ENCODE measurements at places on chromosomes 6 and 20. TPM values are rescaled to one million over a fixed set of nuclear protein-coding genes. Genes with fewer than 3 reads are reported as not detected.

DNA sequence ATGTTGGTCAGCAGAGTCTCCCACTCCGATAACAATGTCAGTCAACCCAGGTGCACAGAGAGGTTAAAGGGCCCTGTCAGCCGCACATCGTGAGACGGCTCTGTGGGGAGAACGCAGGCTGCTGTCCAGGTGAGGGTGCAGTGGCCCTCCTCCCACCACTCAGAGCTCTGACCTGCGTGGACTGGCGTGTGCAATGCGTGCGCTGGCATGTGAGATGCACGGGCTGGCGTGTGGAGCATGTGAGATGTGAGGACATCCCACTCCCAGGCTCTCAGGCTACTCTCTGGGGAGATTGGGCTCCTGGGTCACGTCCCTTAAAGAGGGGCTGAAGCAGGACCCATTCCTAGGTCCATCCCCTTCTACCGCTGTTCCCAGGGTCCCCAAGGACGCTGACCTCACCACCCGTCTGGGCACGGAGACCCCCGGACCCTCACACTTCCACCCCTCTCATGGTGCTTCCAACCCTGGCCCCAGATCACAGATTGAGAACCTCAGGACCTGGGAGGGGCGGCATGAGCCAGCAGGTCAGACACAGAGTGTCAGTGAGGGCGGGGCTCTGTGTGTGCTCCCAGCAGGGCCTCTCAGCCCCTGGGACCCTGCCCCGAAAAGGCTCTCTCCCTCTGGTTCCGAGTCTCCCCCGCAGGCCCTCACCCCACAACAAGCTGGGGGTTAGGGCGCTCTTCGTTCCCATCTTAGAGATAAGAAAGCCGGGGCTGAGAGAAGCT is 8.6 kb upstream of the FRMD1 start:
- no peak for DNase-seq

DNA sequence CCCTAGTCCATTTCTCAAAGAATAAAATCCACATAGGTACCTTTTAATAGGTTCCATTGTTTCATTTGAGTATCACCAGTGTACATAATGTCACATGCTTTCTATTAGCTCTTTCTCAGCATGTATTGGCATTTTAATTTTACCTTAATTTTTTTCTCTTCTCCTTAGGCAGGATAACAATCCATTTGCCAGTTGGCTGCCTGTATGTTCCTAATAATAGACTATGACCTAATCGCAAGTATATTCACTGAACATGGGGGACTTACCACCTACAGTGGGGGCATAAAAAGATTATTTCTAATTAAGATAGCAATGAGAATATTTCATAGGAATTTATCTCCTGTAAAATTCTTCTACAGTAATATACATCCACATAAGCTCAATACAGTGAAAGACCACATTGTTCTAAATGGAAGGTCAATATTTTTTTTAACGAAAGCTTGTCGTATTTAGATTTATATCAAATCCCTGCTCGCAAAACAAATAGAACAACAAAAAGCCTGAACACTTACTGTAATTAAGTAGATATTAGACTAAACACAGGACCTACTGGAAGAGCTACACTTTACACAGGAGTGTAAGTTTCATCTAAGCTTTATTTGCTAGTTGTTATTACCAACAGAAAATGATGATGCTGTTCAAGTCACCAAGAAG is 76.4 kb downstream of the OGFRL1 start:
- DNase-seq = no peak

Gene RBL1
- 14.1 TPM for total RNA-seq

GRCh38 chr20:23114018-23114417 is 27.9 kb upstream of the CD93 start:
- DNase-seq = no peak

Gene PNLDC1
- not detected for total RNA-seq

Gene MEA1
- 105 TPM for total RNA-seq

Gene LTB
- total RNA-seq = not detected

Gene CALHM5
- total RNA-seq = 0.02 TPM

DNA sequence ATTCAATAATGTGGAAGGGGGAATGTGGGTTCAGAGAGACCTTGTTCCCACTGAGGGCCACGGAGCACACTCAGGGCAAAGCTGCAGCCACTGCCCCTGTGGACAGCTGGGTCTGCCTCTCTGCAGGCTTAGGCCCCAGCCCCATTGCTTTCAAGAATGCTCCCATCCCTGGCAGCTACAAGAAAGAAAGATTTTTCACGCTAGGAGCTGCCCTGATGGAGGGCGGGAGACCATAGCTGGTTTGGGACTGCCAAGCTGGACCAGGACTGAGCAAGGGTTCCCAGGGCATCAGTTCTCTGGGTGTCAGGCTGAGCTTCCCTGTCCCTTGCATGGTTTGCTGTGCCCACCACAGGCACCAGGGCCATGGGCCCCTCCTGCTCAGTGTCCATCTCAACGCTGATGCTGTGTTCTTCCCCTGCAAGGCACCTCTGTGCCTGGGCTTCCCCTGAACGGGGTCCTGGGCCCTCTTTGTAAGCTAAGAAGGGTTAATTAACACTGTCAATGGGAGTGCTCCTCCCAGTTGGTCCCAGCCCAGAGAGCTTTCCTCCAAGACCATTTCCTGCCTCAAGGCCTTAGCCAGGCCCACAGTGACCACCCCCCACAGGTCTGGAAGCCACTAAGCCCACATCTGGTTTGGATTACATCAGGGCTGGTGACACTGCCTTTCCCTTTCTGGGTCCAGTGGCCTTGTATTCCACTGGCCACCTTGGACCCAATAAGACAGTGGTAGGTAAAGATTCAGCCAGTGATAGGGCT is 8.4 kb downstream of the FOXS1 start:
- DNase-seq = no peak

DNA sequence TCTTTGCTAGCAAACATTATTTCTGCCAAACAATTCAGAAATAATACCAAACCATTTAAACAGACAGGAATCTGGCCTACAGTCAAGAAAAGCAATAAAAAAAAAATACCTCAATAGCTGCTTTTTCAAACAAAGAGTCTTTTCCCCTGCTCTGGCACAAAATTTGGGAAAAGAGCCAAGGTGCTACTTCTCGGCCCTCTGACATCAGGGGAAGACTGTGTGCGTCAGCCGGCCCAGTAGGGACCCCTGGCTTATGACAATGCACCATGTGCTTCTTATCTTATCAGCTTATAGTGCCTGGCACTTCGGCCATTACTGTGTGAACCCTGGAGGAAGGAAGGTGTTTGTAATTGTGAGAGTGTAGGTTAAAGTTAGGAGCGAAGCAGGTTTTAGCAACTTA is 89.4 kb downstream of the PDE10A start:
- DNase-seq = no peak

Gene GCLC
- total RNA-seq = 48.2 TPM

GRCh38 chr6:49423817-49424216 is 39.2 kb downstream of the MMUT start:
- no peak for DNase-seq

DNA sequence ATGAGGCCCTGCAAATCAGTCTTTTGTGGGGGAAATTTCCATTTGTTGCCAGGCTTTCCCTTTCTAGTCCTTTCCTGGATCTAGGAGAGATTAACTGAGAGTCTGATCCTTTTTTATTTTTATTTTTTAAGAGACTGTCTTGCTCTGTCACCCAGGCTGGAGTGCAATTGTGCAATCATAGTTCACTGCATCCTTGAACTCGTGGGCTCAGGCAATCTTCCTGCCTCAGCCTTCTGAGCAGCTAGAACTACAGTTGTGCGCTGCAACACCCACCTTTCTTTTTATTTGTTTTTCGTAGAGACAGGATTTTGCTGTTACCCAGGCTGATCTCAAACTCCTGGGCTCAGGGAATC is 22.9 kb downstream of the OR2B2 start:
- DNase-seq = no peak

GRCh38 chr6:107853230-107853629 is 29.1 kb upstream of the SCML4 start:
- DNase-seq = no peak

GRCh38 chr6:125587666-125588632 is 161.5 kb upstream of the HEY2 start:
- DNase-seq = no peak

Gene NKX2-4
- 0.15 TPM for total RNA-seq

Gene RNF39
- 0.26 TPM for total RNA-seq

DNA sequence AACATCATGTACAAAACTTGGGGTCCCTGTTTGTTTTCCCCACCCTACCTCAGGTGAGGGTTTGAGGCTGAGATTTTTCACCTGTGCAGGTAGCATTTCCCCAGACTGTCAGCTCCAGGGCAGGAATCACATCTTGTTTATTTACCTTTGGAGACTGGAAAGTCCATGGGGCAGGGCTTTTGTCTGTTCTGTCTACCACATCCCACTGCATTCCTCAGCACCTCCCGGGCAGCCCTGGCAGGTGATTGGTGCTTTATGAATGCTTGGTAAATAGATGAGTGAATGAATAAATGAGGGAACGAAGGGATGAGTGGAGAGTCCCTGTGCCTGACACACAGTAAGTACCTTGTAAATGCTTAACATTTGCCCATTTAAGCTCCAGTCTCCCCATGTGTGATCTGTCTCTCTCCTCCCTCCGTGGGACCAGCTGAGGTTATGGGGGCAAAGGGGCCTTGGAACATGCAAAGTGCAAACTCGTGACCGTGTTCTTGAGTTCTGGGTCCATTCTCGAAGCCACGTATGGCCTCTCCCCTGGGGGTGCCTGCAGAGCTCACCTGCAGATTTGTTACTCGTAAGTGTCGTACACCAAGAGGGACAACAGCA is 69.7 kb upstream of the PMEPA1 start:
- no peak for DNase-seq

GRCh38 chr6:11785774-11786579 is 7.4 kb upstream of the ADTRP start:
- no peak for DNase-seq

Gene MBOAT1
- total RNA-seq = 9.6 TPM

DNA sequence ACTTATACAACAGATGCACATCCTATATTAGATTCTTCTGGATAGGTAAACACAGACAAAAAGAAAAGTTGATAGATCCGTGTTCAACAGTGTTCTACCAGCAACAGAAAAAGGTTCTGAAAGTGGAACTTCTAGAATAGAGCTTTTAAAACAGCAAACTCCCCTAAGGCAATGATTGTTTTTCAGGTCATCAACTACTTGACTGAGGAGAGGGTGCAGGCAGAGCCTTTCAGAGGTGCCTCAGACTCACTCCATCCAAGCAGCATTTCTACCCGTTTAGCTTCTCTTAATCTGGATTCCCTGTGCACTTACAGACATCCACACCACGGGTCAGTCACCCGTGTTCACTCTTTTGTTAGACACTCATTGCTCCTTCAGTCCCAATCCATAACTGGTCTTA is 28.9 kb downstream of the FYN start:
- DNase-seq = no peak

DNA sequence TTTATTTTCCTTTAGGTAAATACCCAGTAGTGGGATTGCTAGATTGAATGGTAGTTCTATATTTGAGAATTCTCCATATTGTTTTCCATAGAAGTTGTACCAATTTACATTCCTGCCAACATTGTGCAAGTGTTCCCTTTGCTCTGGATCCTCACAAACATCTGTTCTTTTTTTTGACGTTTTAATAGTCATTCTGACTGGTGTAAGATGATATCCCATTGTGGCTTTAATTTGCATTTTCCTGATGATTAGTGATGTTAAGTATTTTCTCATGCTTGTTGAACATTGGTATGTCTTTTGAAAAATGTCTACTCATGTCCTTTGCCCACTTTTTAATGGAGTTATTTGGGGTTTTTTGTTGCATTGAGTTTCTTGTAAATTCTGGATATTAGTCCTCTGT is 85.6 kb downstream of the UBE3D start:
- no peak for DNase-seq

- peak; percentile 57 for DNase-seq
Measured at GRCh38 chr6:117938311-117938995, 31.4 kb downstream of the SLC35F1 start.

DNA sequence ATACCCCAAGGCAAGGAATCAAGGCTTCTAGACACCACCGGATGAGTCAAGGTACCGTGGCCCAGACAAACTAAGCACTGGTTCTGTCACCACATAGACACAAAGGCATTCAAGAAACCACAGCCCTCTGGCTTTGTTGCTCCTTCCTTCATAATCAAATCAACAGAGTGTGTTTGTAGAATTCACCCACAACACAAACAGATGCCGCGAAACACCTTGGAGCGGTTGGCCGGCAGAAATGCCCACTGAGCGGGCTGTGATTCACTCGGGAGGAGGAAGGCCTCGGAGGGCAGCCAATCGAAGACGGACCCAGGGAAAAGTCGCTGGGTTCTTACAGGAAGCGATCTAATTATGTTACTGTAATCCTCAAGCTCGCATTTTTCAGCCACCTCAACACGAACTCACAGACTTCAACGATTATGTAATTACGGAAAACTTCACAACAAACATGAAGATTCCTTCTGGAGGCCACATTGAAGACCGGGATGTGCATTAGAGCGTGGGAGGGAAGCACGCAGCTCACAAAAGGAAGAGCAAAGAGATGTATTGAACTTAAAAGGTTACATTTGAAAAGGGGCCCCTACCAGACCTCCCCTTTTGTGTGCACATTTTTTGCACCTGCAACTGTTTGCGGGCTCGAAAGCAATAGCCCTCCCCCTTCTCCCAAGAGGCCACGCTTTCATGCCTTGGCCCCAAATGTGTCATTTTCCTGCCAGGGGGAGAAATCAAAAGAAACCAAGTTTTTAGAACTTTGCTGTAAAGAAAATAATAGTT is 184.7 kb upstream of the PREP start:
- DNase-seq = no peak

GRCh38 chr6:29424575-29424974 is 9.8 kb downstream of the OR12D1 start:
- no peak for DNase-seq

DNA sequence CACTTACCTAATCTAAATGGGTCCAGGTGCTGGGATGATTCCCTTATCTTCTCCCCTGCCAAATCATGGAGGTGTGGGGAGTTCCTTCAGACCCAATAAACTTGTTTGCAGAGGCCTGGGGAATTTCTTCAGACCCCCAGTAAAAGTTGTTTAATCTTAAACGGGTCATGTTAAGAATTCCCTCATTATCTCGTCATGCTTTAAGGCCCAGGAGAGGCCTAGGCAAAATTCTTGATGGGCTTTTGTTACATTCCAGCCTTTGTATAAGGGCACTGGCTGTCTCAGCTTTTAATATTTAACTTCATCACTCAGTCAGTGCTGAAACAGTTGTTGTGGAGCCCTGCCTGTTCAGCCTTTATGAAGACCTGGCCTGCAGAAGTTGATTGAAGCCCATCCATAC is 11.0 kb upstream of the SLC35B3 start:
- no peak for DNase-seq

DNA sequence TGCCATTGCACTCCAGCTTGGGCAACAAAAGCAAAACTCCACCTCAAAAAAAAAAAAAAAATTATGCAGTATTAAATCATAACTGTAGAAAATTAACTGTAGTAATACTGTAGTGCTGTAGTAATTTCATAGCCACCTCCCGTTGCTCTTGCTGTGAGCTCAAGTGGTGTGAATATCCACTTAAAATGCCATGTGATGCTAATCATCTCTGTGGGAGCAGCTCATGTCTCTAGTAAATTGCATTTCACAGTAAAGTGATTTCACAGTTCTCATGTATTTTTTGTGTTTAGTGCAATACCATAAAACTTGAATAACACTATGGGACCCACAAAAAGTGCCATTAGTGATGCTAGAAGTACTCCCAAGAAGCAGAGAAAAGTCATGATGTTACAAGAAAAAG is 14.4 kb upstream of the FAM217A start:
- DNase-seq = no peak

- DNase-seq = no peak
Measured at GRCh38 chr6:35626401-35626800, 62.3 kb downstream of the FKBP5 start.
